ENCODE measurements at places on chromosomes 7 and 10.

GRCh38 chr7:149460493-149461277 lies at the start of gene ZNF777:
ZNF777 (minus strand) TSS chr7:149461062; CDS start chr7:149456022, 5,040 bp downstream.
- peak; percentile 71 for DNase-seq

GRCh38 chr10:124576526-124577420 lies 115.2 kb downstream of the LHPP start:
- DNase-seq = no peak

GRCh38 chr7:80734011-80734410 lies 95.6 kb downstream of the CD36 start:
- DNase-seq = no peak

DNA sequence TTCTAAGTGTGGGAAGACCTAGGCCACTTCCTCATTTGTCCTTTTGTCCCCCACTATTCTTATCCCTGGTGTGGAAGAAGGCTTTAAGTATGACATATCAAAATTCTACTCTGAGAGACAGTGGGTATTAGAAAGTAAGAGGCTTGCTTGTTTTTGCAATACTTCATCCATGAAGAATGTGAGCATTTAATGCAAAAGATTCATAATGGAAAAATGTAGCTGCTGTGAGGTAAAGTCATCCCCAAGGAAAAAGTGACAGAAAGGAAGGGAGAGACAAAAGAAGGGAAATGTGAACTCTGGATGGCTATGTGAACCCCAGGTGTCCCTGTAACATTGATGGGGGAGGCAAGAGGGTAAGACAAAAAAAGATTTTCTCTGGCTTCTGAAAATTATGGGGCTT lies 607.5 kb downstream of the SORCS1 start:
- no peak for DNase-seq

- DNase-seq = no peak
These were observed 34.4 kb downstream of the PLEKHA8 start for GRCh38 chr7:30062587-30062986.

DNA sequence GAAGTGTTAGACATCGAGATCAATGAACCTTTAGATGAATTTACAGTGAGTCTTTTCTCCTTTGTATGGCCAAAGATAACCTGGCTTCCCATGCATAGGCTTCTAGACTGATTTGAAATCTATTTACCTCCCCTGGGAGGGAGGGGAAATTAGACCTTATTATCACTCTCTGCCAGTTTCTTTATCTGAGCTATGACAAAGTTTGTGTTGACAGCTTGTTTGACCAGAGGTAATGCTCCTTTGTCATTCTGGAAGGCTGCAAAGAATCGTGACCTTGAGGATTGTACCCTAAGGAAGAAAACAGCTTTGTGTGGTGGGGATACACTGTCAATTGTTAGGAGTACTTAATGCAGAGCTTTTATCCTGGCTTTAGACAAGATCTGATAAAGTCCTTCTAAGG lies 36.4 kb downstream of the RBM33 start:
- DNase-seq = no peak

DNA sequence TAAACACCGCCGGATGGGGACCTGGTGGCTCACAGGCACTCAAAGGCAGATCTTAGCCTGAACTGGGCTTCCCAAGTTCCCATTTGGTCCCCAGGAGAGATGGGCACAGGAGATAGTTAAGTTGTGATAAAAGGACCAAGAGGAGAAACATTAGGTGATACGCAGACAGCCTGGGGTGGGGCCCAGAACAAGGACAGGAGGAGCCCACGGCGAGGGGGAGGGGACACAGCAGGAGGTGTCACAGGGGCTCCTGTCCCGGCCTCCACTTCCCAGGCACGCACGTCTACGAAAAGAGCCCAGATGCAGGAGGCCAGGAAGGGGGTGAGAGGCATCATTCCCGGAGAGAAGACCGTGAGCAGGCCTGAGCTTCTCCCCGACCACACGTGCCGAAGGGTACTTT lies 16.3 kb upstream of the DNAAF5 start:
- no peak for DNase-seq

GRCh38 chr7:64098-64915 lies 128.1 kb upstream of the FAM20C start:
- DNase-seq = no peak

- DNase-seq = no peak
These were observed 356.3 kb downstream of the DNAJB6 start for GRCh38 chr7:157693071-157693520.

DNA sequence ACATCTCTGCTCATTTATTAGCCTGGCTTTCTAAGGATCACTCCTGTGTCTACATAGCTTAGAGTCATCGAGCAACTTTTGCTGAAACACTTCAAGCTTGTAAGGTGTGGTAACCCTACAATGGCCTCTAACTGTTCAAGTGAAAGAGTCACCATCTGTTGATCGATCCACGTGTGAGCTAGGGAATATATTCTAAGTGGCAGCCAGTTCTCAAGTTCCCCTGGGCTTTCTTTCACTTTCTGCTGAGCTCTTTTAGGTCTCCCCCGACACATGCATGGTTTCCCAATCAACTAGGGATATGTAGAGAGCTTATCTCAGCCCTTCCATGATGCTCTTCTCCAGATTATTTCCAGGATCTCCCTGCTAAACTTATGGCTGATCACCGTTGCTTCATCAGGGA lies 15.5 kb downstream of the AOAH start:
- no peak for DNase-seq

DNA sequence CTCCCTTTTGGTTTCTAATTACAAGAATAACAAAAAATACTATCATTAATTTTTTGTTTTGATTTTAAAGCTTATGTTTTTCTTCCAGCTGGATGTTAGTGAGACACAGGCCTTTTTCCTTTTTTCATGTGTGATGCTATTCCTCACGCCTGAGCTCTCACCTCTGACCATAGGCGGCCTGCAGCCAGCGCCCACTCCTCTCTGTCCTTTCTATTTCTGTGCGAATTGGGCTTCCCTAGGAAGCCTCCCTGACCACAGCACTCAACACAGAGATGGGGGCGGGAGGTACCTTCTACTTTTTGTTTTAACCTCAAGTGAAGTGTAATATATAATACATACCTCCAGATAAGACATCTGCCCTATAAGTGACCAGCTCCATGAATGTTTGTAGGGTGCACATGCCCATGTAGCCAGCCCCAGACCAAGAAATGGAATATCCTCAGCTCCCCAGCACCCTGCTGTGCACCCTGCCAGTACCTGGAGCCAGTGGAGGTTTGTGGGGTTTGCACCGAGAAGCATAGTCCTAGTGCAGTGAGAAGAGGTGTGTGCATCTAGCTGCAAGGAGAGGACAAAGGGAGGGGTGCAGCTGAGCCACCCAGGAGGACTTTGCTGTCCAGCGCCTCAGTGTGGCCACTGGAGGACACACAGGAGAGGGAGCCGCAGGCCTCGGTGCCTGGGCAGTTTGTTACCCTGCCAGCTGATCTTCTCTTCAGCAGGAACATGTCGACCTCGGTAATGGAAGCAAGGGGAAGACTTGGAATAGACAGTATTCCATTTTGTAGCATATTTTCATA lies 38.5 kb downstream of the BNIP3 start:
- DNase-seq = no peak

- DNase-seq = peak; percentile 5
These were observed 75.8 kb downstream of the LSMEM1 start for GRCh38 chr7:112556633-112557032.

DNA sequence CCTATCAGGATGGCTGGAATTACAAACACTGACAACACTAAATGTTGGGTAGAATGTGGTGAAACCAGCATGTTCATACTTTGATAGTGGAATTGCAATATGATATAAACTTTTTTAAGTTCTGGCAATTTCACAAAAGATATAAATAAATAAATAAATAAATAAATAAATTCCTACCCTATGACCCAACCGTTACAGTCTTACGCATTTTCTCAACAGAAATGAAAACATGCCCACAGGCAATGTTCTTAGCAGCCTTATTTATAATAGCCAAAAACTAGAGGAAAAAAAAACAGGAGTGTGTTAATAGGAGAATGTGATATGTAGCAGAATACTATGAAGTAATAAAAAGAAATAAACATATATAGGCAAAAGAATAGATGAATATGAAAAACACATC lies 318.9 kb downstream of the IPMK start:
- no peak for DNase-seq

- DNase-seq = no peak
These were observed 103.2 kb downstream of the MAD1L1 start for GRCh38 chr7:2129323-2130095.

DNA sequence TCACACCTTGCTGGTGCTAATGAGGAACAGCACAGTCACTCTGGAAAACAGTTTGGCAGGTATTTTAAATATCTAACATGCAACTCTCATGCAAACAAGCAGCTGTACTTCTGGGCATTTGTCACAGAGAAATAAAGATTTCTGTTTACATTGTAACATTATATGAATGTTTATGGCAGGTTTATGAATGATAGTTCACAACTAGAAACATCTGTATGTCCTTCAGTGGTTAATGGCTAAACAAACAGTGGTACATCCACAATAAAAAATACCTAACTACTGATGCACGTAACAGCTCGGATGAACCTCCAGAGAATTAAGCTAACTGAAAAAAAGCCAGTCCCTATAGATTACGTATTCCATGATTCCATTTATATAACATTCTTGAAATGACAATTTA lies 109.6 kb downstream of the GPR37 start:
- DNase-seq = no peak

GRCh38 chr10:93280699-93281366 lies 201.3 kb downstream of the MYOF start:
- DNase-seq = no peak

- no peak for DNase-seq
These were observed 15.7 kb upstream of the PRKAR1B start for GRCh38 chr7:742791-743190.

DNA sequence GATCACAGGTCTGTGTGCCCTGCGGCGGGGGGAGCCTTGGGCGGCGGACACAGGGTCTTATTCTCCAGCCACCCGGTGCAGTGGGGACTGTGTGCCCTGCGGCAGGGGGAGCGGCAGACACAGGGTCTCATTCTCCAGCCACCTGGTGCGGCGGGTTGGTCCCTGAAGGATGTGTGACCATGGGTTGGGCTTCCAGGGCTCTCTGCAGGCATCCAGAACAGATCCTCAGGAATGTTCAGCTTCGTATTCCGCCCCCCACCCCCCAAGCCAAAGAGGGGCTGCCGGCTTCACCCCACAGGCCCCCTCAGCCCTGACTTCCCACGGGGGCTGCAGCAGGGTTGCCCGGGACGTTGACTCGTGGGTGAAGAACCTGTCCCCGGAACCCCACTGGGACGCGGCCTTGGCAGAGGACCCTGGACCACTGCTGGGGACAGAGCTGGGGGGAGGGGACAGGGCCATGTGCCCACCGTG lies 154.5 kb upstream of the PPP2R2D start:
- no peak for DNase-seq

DNA sequence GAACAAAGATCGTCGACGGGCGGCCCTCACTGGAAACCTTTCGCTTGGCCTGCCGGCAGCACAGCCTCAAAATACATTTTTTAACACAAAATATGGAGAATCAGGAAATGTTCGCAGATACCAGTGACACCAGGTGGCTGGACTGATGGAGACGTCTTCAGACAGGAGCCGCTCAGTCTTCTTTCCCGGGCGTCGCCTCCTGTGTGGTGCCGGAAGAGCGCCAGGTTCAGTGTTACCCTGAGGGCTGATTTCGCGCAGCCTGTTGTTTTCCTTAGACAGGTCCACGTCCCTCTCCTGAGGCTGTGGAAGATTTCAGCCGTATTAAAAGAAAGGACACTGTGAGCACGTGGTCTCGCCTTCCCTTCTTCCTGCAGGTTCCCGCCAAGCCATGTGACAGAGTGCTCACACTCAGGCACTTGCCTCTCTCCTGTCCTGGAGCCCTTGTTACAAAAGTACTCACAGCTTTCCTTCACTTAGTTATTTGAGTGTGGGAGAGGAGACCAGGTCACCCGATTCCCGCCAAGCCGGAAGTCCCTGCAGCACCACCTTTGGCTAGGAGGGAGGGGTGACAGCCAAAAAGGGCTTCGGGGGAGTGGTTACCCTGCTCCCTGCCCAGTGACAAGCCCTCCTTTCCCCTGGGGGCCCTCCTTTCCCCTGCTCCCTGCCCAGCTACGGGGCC lies 21.7 kb upstream of the PWWP2B start:
- no peak for DNase-seq

- no peak for DNase-seq
These were observed 201.2 kb upstream of the PRKCQ start for GRCh38 chr10:6781133-6781770.

DNA sequence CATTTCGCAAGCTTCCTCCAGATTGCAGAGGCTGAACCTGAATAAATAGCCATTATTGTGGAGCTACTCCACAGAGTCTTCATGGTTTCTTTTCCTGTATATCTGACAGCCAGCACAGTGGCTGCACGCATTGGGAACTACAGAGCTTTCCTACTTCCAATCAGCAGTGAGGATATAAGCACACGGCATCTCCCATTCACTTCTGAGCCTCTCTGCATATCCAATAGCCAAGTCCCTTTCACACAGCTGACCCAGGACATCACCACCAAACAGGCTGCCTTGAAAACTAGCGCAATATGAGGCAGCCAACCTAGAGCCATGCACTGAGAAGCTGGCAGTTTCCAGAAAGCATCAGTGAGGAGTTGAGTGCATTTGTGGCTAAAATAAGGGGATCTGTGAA lies 11.6 kb downstream of the C10orf90 start:
- no peak for DNase-seq

GRCh38 chr10:117934477-117934876 lies 112.3 kb downstream of the RAB11FIP2 start:
- DNase-seq = no peak

- no peak for DNase-seq
These were observed 7.1 kb downstream of the NUDT1 start for GRCh38 chr7:2248984-2249694.
